ENCODE measurements at places on chromosomes 4 and X.

GRCh38 chr4:167885872-167886271 lies 206.5 kb upstream of the ANXA10 start:
- no peak for DNase-seq

GRCh38 chrX:154304846-154305245 lies 9.3 kb downstream of the TKTL1 start:
- no peak for DNase-seq

DNA sequence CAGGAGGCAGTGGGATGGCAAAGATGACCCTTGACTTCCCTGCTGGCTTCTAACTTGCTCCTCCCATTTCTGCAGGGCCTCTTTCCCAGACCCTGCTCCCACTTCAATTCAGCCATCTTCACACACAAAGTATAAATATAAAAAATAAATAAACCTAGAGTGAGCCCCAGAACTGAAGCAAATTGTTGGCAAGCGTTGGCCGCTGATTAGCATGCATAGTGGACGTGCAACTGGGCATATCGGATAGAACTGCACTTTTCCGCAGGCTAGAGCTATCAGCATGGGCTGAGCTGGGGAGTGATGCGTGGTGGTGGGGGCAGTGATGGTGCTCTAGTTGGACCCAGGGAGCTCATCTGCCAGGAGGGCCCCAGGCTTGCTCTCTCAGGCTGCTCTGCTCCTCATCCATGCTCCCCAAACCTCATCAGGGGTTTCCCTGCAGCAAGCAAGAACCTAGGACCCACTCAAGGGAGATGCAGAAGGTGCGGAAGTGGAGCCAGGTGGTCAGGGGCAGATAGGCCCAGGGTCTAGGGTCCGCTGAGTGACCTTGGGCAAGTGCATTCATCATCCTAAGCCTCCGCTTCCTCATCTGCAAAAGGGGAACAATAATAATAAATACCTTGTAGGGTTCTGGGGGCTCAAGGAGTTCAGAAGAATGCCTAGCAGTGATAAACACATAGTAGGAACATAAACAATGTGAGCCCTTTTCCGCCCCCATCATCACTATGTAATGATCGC lies 146.8 kb upstream of the PJA1 start:
- DNase-seq, result no peak

DNA sequence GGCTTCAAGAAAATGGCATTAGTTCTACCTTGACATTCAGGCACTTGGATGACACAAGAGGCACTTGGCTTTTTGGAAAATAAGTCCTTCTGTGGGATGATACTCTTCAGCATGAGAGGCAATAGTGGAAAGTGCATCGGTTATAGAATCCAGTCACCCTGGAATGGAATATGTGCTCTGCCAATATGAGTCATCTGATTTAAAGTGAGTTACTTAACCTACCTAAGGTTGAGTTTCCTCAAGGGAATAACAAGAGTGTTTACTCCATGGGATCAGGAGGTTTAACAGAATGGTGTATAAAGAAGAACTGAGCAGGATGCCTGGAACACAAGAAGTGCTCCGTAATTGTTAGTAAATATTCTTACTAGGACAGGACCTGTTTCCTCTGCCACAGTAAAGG lies 10.7 kb downstream of the SLC39A8 start:
- DNase-seq, result no peak

- no peak for DNase-seq
Observed at GRCh38 chr4:38668203-38668971, 4.4 kb downstream of the KLF3 start.

- no peak for DNase-seq
Observed at GRCh38 chr4:46270986-46271596, 118.8 kb downstream of the GABRA2 start.

DNA sequence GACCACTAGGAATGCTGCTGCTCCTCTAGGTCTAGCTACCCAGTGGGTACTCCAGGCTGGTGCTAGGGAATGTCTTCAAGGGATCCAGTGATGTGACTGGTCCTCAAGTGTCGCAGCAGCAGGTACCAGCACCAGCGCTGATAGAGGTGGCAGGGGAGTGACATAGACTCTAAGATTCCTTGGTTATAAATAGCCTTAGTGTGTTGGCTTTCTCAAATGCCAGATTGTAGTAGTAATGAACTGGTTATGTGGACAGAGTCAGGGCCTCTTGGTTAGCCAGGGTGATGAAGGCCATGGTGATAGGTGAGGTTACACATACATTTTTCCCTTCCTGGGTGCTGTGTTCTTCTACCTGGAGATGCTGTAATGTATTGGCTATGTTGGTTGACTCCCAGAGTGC lies 38.3 kb downstream of the DCLK2 start:
- no peak for DNase-seq

DNA sequence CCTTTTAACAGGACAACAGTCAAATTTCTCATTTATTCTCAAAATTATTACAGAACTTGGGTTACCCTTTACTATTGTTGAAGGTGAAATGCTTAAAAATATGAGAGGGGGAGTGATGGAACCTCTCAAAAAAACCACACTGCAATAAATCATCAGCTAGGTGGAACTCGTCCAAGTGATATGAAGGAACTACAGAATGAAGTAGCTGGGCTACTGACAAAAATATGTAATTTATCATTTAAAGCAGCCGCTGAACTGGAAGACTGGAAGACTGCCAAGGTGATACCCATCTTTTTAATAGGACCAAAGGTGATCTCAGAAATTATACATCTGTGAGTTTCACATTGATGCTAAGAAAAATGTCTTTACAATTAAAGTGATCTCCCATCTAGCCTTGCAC lies 597.7 kb upstream of the TENM3 start:
- no peak for DNase-seq

DNA sequence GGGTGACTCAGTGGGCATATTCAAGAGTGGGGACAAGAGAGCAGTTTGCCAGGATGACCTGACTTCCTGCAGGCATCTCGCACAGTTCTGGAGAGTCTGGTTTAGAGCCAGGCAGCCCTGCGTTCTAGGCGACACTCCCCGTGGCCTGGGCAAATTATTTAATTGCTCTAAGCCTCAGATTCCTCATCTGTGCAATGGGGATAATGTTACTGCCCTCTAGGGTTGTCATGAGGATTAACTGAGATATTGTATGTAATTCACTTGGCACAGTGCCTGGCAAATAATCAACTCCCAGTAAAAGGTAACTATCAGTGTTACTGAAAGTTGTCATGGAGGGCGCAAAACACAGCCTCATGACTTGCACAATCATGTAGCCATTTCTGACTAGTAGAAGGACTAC lies 48.8 kb upstream of the PITX2 start:
- no peak for DNase-seq

- DNase-seq, result no peak
Observed at GRCh38 chr4:53551958-53552357, 39.3 kb downstream of the LNX1 start.

GRCh38 chrX:37781081-37781480 lies 1.2 kb downstream of the CYBB start:
- no peak for DNase-seq

DNA sequence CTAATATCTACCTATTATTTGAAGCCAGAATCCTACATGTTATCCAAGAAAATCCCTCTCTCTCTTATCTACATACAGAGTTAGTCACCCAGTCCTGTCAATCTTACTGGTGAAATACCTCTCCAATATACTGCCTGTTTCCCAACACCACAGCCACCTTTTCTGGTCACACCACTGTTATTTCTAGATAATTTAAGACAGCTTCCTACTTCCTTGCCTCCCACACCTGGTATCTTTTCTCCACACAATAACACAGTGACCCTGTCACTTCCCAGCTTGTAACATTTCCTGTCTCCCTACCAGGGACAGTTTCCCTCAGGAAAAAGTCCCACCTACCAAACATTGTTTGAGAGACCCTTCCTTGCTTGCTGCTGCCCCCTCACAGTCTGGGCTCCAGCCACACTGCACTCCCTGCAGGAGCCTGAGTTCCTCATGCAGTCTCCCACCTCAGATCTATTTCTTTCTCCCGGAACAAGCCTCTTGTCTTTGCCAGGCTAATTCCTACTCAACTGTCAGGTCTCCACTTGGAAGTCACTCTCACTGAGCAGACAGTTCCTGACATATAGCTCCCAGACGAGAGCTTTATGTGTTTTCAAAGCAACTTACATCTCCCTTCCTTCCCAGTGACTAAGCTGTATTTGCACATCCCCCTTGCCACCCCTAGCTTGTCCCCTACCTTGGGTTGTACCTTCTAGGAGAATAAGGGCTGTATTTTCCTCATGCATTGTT lies 73.6 kb upstream of the QRFPR start:
- peak; percentile 54 for DNase-seq

DNA sequence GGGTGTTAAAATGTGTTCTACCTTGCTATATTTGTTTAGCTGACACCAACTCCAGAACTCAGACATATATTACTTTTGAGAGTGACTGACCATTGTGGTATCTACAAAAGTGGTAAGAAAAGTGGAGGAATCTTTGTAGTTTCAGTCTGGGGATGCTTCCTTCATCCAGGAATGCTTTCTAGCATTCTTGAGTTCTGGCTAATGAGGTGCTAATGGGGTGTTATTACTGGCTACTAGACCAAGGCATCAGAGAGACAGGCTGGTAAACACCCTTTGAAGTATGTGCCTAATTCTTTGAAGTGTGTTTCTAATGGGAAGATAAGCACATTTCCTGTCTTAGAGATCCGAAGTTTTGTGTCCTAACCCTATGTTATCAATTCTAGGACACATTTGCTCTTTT lies 310.4 kb downstream of the SPRY1 start:
- DNase-seq, result peak; percentile 84

DNA sequence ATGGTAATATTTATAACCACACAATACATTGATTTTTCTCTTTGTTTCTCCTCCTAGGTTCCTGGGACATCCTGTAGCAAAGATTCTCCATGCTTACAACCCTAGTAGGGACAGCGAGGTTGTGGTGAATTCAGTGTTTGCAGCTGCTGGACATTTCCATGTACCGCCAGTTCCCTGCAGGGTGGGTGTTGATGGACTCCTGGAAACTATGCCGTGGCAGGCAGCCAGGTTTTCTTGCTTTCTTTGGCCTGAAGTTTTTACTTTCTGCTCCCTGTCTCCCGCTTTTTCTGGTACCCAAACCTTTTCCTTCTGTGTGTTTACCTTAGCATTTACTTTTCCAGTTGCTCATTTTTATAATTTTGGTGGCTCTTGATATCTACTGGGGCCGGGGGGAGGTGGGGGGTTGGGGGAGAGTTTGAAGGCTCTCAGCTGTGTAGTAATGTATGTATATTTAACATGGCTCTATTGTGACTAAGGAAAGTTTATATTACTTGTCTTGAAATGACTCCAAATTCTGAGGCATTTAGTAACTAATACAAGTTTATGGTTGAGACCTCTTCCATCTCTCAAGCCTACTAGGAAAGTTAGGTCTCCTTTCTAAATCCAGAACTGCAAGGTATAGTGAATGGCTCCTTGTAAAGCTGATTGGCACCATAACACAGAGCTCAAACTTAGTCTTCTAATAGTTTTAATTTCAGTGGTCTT lies 89.7 kb downstream of the TMEM131L start:
- DNase-seq, result no peak
